ENCODE measurements at places on chromosomes 5 and 9. TPM values are rescaled to one million over a fixed set of nuclear protein-coding genes. Genes with fewer than 3 reads are reported as not detected.

DNA sequence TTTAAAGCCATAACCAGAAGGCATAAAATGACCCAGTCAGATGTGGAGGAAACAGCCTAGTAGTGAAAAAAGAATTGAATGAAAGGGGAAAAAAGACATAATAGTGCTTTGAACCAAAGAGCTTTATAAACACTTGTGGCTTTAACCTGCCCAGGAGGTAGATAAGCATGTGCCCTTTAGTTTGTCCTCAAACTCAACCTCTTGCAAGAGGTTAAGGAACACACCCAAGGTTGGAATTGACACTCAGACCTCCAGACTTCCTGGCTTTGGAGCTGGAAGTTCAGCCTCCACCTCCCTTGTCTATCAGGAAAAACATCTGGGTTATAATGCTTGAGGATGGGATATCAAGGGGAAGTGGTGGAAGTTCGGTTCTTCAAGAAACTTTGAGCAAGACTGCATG is 16.3 kb downstream of the NDUFA8 start:
- no peak for DNase-seq

DNA sequence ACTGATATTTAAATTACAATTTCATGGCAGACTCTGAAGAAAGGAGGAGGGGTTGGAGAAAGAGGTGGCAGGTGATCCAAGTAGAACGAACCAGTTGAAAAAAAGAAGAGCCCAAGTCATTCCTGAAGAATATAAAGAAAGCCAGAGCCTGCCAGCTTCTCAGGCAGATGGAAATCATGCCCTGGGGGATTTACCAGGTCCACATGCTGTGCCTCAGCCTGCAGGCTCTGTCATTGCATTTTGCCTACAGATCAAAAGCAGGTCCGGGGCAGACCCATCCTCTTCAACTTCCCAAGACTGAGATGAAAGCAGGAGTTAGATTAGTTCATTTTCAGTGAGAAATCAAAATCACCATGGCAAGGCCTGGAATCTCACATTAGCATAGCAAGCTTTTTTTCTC is 48.5 kb downstream of the GDNF start:
- no peak for DNase-seq

- DNase-seq, result peak; percentile 96
These were observed 43.3 kb upstream of the TJP2 start for GRCh38 chr9:69130456-69131441.

PCDHGA2 gene
- total RNA-seq, result 0.14 TPM

All from astrocyte (in vitro differentiated cells and primary cell).